MCF 10A (cell line): ENCODE measurements at places on chromosomes 2 and 18. TPM values are rescaled to one million over a fixed set of nuclear protein-coding genes. Genes with fewer than 3 reads are reported as not detected.

FOXD4L1 gene
- 0.63 and 0.98 TPM in 2 replicates for total RNA-seq

LRRTM1 gene
- not detected in 2 replicates for total RNA-seq

CHCHD5 gene
- total RNA-seq: 54.5 and 56.1 TPM in 2 replicates

SFTPB gene
- 0.26 and 0.32 TPM in 2 replicates for total RNA-seq

COQ10B gene
- total RNA-seq: 21.3 and 22.8 TPM in 2 replicates

FBXO36 gene
- 2.2 and 3.6 TPM in 2 replicates for total RNA-seq

CUL3 gene
- 65.5 and 65.8 TPM in 2 replicates for total RNA-seq

CD8B2 gene
- total RNA-seq: not detected in 2 replicates

TEX44 gene
- total RNA-seq: not detected in 2 replicates

SLC9A4 gene
- total RNA-seq: 0.07 TPM in 1 of 2 replicates, not detected in the other

PFN4 gene
- total RNA-seq: 1.8 and 2.6 TPM in 2 replicates

RTTN gene
- total RNA-seq: 55.8 and 64.7 TPM in 2 replicates

SH3RF3 gene
- total RNA-seq: 21.0 and 21.7 TPM in 2 replicates

SERPINE2 gene
- total RNA-seq: 176 and 231 TPM in 2 replicates

PCARE gene
- not detected in 2 replicates for total RNA-seq

COL4A4 gene
- 0.25 and 0.30 TPM in 2 replicates for total RNA-seq

DPYSL5 gene
- not detected in 2 replicates for total RNA-seq

CYS1 gene
- total RNA-seq: not detected in 2 replicates

C2orf68 gene
- total RNA-seq: 34.3 and 35.5 TPM in 2 replicates

SERPINB3 gene
- total RNA-seq: 0.28 TPM in 1 of 2 replicates, not detected in the other

IL18R1 gene
- total RNA-seq: 3.5 and 6.7 TPM in 2 replicates

SCN9A gene
- total RNA-seq: 1.3 and 1.9 TPM in 2 replicates

PSMA8 gene
- not detected in 2 replicates for total RNA-seq

PARD6G gene
- total RNA-seq: 8.1 and 8.2 TPM in 2 replicates

FSHR gene
- total RNA-seq: not detected in 2 replicates

SMARCAL1 gene
- total RNA-seq: 22.1 and 24.0 TPM in 2 replicates

ACMSD gene
- not detected in 2 replicates for total RNA-seq

CXCR1 gene
- 0.12 TPM in 1 of 2 replicates, not detected in the other for total RNA-seq

ARID5A gene
- total RNA-seq: 3.0 and 3.4 TPM in 2 replicates

VRK2 gene
- total RNA-seq: 44.6 and 52.7 TPM in 2 replicates

UGT1A3 gene
- total RNA-seq: not detected in 2 replicates

CCDC74B gene
- 0.61 TPM in 1 of 2 replicates, not detected in the other for total RNA-seq

RNF138 gene
- total RNA-seq: 42.3 and 64.5 TPM in 2 replicates

FSIP2 gene
- total RNA-seq: 0.12 and 0.20 TPM in 2 replicates

NT5C1B gene
- not detected in 2 replicates for total RNA-seq

TLX2 gene
- total RNA-seq: not detected in 2 replicates

NEU4 gene
- not detected in 2 replicates for total RNA-seq

CDH19 gene
- total RNA-seq: not detected in 2 replicates

SANBR gene
- total RNA-seq: 5.2 and 8.3 TPM in 2 replicates

PDIA6 gene
- total RNA-seq: 254 and 339 TPM in 2 replicates

ABCB11 gene
- 0.05 TPM in 1 of 2 replicates, not detected in the other for total RNA-seq

RGPD3 gene
- total RNA-seq: 0.20 TPM in 1 of 2 replicates, not detected in the other

IL1RN gene
- 0.39 TPM in 1 of 2 replicates, not detected in the other for total RNA-seq

POU3F3 gene
- total RNA-seq: not detected in 2 replicates

SLC8A1 gene
- 1.6 and 1.7 TPM in 2 replicates for total RNA-seq

CGREF1 gene
- total RNA-seq: 10.9 and 12.9 TPM in 2 replicates

HOXD3 gene
- total RNA-seq: not detected in 2 replicates

ASAP2 gene
- total RNA-seq: 80.8 and 89.5 TPM in 2 replicates

INPP5D gene
- 46.1 and 64.9 TPM in 2 replicates for total RNA-seq

SCLY gene
- total RNA-seq: 40.1 and 40.4 TPM in 2 replicates

CNTNAP5 gene
- total RNA-seq: not detected in 2 replicates

CAPN14 gene
- not detected in 2 replicates for total RNA-seq

YES1 gene
- total RNA-seq: 60.4 and 81.7 TPM in 2 replicates

RNU2-63P gene
- total RNA-seq: 5.0 and 9.1 TPM in 2 replicates

ITGB6 gene
- 3.8 and 6.9 TPM in 2 replicates for total RNA-seq

POLR1A gene
- total RNA-seq: 46.4 and 52.7 TPM in 2 replicates

RAB27B gene
- 32.2 and 73.5 TPM in 2 replicates for total RNA-seq
